ENCODE measurements at places on chromosomes 7 and 10.

GRCh38 chr7:31114593-31115343 is 62.7 kb downstream of the ADCYAP1R1 start:
- no peak for DNase-seq

- DNase-seq = no peak
Measured at GRCh38 chr7:99120916-99121315, 23.0 kb downstream of the SMURF1 start.

GRCh38 chr10:21336476-21337170 is 188.9 kb downstream of the SKIDA1 start:
- peak; percentile 10 for DNase-seq

- no peak for DNase-seq
Measured at GRCh38 chr7:37535841-37536240, 87.2 kb upstream of the ELMO1 start.

- DNase-seq = no peak
Measured at GRCh38 chr10:69682955-69683474, 53.0 kb downstream of the FAM241B start.

GRCh38 chr10:6114805-6115341 is 26.0 kb downstream of the RBM17 start:
- no peak for DNase-seq

DNA sequence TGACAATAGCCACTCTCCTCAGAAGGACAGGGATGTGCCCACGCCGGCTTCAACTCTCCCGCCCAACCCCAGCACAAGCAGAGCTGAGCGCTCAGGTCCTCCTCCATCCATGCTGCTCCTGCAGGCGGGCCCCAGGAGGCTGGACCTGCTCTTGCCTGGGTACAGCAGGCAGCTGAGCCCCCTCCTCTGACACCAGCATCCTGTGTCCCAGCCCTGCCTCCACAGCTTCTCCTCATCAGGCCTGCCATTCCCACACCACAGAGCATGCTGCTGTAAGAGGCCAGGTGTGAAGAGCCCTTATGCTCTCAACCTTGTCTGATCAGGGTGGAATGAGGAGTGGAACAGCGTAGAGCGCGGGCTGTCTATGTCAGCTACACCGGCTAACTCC is 302.2 kb downstream of the PTPRN2 start:
- DNase-seq = peak; percentile 10

DNA sequence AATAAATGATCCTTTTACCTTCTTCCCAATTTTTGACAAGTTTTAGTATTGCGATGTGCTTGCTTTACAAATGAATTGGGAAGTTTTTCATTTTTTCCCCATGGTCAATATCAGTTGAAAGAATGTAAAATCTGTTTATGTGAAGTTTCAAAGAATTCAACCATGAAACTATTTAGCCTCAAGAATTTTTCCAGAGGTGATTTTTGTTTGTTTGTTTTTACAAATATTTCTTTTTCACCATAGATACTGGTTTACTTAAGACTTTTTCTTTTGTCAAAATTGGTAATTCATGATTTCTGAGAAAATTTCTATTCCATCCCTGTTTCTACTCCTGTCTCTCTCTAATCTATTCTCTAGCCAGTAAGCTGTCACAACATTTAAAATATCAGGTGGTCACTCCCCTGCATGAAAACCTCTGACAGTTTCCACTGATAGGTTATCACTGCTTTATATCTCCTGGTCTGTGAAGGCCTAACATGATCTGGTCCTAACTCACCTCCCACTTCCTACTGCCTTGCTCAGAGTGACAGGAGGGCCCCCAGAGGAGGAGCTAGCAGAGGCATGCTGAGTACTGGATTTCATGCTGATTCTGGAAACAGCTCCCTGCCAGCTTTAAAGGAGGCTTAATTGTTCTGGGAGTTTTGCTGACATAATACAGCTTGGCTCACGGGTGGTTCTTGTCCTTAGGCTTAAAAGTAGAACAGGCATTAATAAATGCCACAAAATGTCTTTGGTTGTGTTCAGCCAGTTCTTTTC is 7.6 kb upstream of the ARMS2 start:
- DNase-seq = peak; percentile 35

- peak; percentile 10 for DNase-seq
Measured at GRCh38 chr7:115122388-115122787, 200.5 kb downstream of the MDFIC start.

DNA sequence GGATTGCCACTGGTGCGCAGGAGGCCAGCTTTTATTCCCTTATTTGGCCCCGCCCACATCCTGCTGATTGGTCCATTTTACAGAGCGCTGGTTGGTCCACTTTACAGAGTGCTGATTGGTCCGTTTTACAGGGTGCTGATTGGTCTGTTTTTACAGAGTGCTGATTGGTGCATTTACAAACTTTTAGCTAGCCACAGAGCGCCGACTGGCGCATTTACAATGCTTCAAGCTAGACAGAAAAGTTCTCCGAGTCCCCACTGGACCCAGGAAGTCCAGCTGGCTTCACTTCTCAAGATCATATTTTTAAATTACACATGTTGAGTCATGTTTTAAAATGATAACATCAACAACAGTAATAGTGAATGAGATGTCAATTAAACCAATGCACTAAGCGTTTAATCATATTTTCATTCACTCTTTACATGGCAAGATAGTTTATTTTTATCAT is 128.3 kb downstream of the CUBN start:
- DNase-seq = no peak

DNA sequence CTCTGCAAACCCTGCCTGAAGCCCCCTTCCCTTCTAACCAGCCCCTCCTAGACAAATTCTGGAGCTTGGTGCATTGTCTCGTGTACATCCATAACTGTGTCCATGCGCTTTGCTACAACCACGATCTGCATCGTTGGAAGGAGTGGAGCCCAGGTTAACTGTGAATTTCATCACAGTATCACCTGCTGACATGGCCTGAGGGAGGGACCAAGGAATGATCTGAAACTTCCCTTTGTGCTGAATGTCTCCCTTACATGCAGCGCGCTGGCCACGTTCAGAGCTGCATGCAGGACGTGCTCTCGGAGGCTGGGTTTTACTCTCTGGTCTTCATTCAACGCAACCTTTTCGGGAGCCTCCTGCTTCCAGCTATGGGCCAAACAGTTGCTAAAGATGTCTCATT is 222.3 kb downstream of the CUX1 start:
- no peak for DNase-seq

DNA sequence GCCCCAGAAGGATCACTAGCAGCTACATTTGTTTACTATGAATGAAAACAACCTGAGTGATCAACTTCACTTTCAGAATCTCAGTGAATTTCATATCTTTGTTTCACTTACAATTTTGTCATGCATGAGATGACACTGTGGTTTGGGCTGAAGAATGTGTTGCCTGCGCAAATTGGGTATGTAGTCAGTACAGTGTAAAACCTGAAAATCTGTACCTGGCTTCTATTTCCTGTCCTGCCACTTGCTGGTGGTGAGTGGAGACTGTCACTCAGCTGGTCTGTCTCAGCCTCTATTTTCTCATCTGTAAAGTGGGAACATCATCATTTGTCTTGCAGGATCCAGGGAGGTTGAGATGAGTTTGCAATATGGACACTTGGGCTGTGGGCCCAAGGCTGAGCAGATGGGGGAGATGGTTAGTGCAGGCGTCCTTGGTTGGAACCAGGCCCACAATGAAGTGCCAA is 118.0 kb downstream of the WDFY4 start:
- DNase-seq = no peak

- DNase-seq = no peak
Measured at GRCh38 chr10:9010093-9010492, 955.6 kb downstream of the GATA3 start.

DNA sequence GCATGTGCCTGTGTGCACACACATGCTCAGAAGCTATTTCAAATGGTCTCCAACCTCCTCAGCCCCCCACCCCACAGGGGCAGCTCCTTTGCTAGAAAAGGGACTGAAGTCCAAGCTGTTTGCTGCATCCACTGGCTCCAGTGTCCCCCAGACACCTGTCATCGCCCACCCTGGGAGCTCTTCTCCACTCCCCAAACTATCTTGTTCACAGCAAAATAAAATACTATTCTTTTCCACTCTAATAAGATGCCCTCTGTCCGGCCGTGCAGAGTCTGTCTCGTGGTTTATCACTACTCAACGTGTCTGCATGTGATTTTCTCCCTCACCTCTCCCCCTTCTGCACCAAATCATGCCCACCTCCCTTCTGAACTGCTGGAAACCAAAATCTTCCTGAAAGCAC is 25.6 kb downstream of the HIPK2 start:
- DNase-seq = no peak

All from NCI-H345 (cell line).